ENCODE measurements at places on chromosomes 1 and 21.

GRCh38 chr1:36859926-36860325, 174.4 kb downstream of the GRIK3 start:
- no peak for DNase-seq

GRCh38 chr1:185483664-185484450, 166.8 kb upstream of the IVNS1ABP start:
- DNase-seq, result no peak

DNA sequence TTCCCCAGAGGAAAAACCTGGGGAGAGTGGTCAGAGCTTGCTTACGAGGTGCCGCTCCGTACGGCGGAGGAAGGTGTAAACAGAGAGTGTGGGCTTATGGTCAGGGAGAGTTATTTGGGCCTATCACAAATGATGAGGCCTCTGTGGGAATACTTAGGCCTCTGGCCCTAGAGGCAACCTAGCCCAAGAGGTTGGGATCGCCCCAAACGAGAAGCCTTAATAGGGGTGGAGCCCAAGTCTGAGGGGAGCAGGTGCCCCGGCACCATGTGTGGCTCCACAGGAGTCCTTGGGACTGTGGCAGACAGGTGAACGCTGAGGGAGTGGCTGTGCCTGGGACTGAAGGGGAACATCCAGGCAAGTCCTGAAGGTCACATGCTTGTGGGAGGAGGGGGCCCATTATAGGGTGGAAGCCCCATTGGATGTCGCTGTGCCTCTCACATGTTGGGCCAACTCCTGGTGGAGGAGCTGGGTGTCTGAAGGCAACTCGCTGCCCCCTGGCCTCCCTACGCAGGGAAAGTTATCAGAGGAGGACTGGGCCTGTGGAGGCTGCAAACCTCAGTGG, 135.1 kb downstream of the ZSCAN20 start:
- DNase-seq, result no peak

- no peak for DNase-seq
Measured at GRCh38 chr1:234199476-234200127, 173.7 kb upstream of the COA6 start.

DNA sequence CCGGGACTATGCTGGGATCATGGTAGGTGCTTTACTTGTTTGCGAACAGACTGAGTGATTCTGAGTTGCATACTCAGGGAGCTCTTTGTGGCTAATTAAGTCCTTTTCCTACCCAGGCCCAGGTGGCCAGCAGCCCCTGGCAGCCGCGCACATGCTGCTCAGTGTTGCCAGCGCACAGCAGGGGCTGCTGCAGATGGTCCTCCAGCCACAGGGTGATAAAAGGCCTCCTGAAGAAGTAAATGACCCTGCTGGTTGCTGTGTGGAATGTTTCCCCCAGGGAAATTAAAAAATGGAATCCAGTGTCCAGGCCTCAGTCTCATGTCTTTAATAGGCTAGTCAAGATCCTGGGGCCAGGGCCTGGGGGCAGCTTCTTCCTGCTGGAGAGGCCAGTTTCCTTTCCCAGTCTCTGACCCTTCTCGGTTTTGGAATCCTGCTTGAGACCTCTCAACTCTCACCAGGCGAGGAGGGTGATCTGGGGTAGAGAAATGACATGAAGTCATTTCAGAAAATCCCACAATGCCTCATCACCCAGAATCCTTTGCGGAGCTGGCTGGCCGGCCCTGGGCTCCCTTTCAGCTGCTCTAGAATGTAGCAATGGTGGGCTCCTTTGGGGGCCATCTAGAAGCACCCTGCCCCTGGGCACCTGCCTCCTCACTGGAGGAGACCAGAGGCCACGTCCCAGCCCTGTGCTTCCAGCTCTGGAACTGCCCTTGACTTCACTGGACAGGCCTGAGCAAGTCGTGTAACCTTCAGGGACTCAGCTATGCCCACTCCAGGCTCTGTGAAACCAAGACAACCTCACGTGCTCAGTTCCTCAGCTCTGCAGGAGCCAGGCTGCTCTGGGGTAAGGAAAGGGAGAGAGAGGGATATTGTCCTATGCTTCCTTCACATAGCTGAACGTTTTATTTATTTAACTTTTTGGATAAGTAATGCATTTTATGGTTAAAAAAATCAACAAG, 131.4 kb downstream of the MRPS6 start:
- DNase-seq, result no peak

GRCh38 chr1:12143631-12144155, 23.1 kb upstream of the TNFRSF1B start:
- no peak for DNase-seq

- DNase-seq, result no peak
Measured at GRCh38 chr1:152143150-152143887, 15.7 kb downstream of the RPTN start.

DNA sequence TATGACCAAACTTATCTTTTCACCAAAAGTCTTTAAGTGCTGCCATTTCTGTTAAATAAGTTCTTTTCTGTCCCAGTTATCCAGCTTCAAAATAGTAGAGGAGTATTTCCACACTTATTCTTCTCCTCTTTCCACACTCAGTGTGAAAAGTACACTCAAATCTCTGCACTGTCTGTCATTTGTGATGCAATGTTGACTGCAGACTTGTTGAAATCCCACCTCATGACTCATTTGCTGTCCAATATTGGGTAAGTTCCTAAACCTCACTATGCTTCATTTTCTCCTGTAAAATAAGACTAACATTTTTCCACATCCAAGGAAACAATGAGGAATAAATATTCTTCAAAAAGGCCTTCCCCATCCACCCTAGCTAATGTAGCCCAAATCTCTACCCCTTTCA, 17.5 kb downstream of the LRRIQ3 start:
- DNase-seq, result no peak

- DNase-seq, result no peak
Measured at GRCh38 chr1:64822621-64823020, 77.7 kb downstream of the RAVER2 start.

GRCh38 chr1:12468323-12468722, 149.7 kb downstream of the DHRS3 start:
- no peak for DNase-seq

GRCh38 chr1:234862360-234862943, 252.5 kb upstream of the IRF2BP2 start:
- no peak for DNase-seq

DNA sequence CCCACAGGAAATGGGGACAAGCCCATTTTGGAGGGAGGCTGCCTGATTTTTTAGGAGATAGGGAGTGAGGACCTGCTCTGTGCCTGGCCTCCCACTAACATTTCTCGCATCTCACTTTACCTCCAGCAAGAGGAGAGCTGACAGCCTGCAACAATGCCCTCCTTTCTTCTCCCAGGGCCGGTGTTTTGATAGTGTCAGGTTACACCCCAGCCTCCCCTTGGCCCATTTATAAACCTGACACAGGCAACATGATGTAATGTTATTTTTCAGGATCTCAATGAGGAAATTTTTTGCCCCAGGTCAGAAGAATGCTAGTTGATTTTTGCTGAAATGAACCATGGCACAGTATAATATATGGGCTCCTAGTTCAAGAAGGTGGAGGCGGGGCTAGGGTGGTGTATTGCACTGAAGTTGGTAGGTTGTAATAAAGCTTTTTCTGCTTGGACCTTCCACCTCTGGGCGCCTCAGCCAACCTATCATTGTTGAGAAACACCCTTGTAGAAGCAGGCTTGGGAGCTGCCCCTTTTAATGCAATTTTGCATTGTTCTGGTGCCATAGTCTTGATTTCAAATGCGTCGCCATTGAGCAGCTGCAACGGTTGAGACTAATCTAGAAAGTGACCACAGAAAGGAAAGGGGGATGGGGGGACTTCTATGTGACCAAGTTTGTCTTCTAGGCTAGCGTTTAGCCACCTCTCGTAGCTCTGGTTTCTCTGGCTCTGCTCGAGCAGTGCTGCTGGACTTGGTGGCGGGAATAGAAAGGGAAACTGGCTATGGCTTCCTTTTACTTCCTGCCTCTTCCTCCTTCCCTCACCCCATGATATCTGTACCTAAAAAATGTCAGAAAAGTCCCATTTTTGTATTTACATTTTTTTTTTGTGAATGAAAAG, 53.0 kb downstream of the PBX1 start:
- no peak for DNase-seq

GRCh38 chr1:36349839-36350238, 26.4 kb upstream of the EVA1B start:
- no peak for DNase-seq

GRCh38 chr1:151165281-151165737, 393 bp downstream of the LYSMD1 start:
- no peak for DNase-seq

GRCh38 chr1:37399830-37400464, 74.4 kb upstream of the ZC3H12A start:
- DNase-seq, result no peak

DNA sequence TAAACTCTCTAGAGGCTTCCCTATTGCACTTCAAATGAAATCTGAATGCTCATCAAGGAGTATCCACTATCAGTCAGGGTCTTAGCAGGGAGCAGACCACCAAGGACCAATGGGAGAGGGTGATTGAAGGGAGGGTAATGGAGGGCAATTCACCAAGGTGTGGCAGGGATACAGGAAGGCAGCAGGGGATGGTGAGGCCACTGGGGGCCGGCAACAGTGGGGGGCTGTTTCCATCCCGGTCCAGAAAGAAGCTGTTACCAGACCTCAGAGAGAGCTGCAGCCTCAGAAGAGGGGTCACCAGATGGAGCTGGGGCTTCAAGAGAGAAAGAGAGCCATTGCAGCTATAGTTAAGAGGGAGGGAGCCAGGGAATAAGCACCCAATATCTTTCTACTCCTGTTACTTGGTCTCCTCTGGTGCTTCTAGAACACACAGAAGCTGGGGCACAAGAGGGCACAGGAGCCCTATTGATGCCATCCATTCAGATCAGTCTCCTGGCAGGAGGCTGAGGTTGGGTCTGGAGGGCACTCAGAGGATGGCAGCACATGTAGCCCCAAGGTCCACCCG, 417.6 kb downstream of the PTPRU start:
- DNase-seq, result no peak

- no peak for DNase-seq
Measured at GRCh38 chr1:183106746-183107145, 79.3 kb upstream of the LAMC2 start.

GRCh38 chr1:233569636-233570035, 44.3 kb upstream of the KCNK1 start:
- DNase-seq, result no peak

DNA sequence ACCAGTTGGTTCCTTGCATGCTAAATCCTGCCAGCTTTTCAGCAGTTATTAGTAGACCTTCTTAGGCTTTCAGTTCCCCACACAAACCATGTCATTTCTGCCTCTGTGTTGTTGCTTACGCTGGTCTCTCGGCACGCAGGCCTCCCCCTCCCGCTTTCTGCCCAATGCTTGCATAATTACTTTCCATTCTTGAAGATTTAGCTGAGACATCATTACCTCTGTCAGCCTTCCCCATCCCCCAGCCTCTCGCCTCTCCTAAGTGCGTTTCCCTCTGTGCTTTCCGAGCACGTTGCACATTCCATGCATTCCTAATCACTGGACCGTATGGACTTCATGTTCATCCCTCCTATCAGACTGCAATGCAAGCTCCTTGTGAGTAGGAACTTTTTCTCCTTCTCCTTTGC, 26.8 kb downstream of the TSHB start:
- DNase-seq, result no peak

DNA sequence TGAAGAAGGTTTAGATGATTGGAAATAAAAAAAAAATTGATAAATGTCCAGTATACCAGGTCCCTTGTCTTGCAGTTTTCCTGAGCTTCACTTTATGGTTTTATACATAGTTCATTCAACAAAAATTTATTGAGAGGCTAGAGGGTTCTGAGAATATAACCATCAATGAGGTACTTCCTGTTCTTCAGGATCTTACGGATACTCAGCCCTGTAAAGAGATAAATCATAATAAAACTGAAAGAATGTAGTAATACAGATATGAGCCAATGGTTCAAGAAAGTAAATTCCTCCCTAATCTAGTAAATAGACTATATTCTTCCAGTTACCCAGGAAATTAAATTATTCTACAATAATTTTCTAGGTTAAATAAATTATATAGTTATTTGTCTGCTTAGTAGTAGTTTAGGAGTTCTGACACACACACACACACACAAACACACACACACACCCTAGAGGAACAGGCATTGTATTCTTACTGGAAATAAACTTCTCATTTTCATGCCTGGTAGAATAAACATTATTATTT, 70.4 kb upstream of the HMCN1 start:
- no peak for DNase-seq

DNA sequence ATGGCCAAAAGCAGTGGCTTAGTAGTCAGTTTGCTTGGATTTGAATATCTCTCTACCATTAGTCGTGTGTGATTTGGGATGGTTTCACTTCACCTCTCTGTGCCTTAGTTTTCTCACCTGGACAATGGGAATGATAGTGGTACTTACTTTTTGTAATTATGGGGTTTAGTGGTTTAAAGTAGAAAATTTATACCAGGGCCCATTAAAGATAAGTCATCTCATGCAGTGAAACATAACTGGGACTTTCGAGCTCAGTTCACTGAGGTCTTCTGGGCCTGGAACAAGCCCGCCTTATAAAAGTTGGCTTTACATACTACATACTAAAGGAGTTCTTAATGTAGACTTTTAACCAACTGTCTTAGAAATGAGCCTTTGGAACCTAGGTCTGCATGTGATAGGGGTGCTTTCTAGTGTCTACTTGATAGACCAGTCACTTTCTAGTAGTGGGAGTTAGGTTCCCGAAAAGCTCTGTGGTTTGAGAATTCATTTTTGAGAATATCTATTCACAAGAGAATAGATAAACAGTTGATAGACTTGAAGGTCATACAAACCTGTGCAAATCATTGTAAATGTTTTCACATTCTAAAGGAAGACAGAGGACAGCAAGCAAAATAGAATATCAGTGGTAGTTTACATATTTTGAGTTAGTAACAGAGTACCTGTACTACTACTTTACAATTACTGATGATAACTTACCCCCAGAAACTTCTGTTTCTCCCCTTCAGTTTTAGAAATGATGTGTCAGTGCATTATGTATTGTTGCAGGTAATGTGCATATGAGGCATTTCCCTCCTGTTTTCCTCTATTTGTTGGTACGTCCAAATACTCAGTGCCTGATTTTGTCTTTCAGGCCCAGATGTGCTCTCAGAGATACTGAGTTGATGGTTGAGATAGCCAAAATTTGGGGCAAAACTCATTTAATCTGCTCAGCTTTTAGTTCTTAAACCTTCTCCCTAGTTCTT, 48.0 kb downstream of the DYRK1A start:
- DNase-seq, result no peak

GRCh38 chr1:24149866-24150233, 6.9 kb upstream of the IL22RA1 start:
- DNase-seq, result no peak

- DNase-seq, result no peak
Measured at GRCh38 chr1:111483166-111483565, 9.4 kb downstream of the C1orf162 start.
